ENCODE measurements at places on chromosomes 7 and 10.

DNA sequence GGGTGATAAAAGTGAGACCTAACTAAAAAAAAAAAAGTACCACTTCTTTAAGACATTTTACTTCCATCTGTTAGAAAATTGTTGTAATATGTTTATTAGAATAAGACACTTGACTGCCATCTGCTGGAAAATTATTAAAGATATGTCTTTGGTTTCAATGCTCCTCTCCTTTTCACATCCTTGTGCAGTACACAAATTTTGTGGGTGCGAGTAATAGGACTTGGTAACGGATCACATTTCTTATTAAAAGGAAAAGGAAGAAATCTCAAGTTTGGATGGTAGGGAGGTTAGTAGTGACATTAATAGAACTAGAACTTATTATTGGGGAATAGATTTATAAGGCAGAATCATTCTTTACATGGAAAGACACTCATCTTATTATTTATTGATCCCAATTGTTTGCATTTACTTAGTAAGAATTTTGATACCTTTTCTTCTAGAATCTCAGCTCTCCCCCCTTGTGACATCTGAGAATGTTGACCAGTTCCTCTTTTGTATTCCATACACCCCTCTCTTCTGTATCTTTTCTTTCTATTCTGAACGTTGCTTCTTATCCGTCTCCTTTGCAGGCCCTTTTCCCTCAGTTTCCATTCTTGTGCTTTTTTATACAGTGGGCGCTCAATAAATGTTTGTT is 43.0 kb upstream of the RPA3 start:
- DNase-seq: no peak

- no peak for DNase-seq
These were observed 96.9 kb upstream of the CCDC71L start for GRCh38 chr7:106757846-106758245.

- DNase-seq: no peak
These were observed 116.6 kb downstream of the BUB3 start for GRCh38 chr10:123270806-123271205.

DNA sequence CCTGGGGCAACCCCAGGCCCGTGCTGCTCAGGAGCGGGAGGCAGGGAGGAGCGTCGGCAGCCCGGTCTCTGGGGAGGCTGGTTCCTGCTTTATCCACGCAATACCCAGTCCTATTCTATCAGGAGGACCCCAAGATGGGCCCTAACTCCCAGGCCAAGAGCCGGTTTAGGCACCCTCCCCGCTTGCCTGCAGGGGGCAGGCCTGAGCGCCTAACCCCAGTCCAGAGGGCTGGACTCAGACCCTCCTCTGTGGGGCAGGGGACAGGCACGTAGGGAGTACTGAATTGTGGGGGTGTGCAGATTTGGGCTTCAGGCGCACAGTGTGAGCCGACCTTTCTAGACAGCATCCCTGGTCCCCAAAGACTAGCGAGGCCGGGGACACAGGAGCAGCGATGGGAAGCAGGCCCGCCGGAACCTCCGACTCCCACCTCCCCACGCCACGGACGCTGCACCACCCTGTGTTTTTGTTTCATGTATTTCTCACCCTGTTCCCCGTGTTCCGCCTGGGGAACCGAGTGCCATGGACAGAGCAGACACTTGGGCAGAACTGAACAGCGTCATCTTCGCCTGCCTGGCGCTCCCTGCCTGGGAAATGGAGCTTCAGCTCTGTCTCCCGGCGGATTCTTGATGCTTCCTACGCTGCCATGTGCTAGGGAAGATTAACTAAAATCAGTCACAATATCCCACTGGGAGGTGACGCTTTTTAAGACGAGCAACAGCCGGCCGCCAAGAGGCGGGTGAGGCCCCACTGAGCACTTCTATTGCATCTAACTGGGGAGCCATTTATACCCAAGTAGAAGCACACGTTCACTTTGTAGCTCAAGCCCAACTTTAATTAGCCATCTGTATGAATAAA is 5.3 kb downstream of the NUDT1 start:
- no peak for DNase-seq

DNA sequence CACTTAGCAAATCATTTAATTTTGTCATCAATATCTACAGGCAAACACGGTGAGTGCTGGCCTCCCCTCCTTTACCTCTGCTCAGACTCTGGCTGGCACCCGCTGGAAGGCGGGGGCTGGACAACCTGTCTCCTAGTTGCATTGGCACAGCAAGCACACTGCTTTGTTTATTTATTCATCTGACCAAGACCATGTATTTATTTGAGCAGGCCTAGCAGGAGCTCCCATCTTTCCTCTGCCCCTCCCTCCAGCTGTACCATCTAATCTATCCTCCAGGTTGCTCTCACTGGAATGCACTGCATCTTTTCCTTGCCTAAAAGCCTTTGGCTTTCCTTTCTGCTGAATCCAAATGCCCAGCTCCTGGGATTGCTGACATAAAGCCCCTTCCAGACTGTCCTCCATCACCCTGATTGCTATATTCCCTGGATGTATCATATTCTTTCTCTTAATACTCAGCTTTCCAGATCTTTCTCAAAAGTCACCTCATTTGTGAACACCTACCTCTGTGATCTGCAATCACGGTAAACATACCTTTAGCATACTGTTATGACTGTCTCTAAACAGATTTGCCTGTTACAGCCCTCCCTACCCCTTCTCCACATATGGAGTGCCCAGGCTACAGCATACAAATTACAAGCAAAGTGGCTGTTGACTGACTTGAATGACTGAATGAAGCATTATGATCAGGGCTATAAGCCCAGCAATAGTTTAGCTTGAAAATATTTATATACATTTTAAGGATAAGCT is 9.6 kb downstream of the ELMO1 start:
- DNase-seq: no peak

DNA sequence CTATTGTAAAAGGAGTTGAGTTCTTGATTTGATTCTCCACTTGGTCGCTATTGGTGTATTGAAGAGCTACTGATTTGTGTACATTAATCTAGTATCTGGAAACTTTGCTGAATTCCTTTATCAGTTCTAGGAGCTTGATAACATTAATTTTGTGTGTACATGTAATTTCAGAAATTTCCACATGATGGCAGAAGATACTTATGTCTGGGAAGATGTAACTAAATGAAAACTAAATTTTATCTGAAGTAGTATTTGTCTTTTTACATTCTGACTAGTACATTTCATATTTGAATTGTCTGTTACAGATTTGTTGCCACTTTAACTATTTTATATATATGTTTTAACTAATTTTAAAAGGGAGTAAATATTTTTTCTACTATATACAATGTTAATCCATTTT is 27.6 kb downstream of the SDHAF3 start:
- DNase-seq: no peak

GRCh38 chr7:99010281-99010680 is 131.9 kb downstream of the TRRAP start:
- no peak for DNase-seq

GRCh38 chr7:154684666-154685563 is 318.0 kb downstream of the PAXIP1 start:
- DNase-seq: no peak

- DNase-seq: no peak
These were observed 153.4 kb downstream of the ATE1 start for GRCh38 chr10:121774404-121774803.

DNA sequence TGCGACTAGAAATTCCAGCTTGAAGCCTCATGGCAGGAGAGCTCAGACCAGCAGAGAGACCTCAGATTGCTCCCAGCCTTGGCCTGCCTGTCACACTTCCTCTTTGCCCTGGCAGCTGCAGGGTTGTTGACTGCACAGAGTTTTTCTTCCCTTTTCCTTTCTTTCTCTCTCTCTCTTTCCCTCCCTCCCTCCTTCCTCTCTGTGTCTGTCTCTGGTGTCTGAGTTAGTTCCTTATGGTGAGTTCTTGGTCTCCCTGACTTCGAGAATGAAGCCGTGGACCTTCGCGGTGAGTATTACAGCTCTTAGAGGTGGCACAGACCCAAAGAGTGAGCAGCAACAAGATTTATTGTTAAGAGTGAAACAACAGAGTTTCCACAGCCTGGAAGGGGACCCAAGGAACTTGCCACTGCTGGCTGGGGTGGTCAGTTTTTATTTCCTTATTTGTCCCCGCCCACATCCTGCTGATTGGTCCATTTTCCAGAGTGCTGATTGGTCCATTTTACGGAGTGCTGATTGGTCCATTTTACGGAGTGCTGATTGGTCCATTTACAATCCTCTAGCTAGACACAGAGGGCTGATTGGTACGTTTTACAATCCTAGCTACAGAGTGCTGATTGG is 266.3 kb downstream of the RPS24 start:
- DNase-seq: peak; percentile 55

DNA sequence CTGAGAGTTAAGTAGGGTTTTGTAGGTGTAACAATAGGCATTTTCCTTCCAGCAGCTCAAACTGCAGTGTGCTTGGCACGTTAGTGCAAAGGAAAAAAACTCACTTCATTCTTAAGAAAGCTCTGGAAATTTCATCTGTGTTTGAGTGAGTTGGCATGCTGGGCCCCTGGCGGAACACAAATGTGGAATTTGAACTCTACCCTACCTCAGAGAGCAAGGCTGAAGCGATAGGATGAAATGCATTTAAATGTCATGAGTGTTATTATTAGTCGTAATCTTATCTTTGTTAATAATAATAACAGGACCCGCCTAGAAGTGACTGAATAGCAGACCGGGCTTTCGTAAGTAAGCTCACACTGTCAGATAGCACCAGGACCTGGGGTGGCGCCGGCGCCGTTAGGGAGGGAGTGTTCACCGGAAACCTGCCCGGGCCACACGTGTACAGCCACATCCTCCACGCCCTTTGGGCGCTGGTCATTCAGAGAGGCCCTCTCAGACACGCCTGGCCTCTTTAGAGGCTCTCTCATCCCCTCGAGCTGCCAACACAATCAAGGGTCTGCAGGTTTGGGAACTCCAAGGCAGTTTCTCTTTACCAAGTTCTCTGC is 63.5 kb downstream of the GRK5 start:
- peak; percentile 66 for DNase-seq

- DNase-seq: no peak
These were observed 44.0 kb downstream of the KLHDC10 start for GRCh38 chr7:130114374-130114773.

DNA sequence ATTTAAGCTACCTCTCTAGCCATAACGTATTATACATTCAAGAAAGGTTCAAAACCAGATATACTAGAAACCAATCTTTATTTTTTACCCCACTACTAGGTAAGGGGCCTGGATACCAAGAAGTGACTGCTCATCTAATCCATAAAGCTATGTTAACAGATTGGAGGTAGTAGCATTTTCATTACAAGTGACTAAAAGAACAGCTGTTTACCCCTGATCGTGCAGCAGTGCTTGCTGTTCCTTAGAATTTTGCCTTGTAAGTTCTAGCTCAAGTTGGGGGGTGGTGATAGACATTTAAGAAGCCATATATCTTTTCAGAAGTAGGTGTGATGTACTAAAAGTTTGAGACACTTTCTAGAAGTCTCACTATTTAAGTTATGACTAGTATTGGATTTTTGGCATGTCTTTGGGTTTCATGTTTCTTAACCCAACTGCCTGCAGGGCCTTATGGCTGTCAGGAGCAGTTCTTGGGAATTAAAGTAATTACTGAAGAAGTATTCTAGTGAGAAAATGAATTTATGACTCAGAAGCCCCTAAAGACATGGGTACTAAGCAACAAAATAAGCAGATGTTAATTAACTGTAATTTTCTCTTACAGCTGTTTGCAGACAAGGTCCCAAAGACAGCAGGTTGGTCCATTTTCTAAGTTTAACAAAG is 2.3 kb downstream of the PPIA start:
- no peak for DNase-seq

GRCh38 chr7:13904007-13904406 is 85.5 kb downstream of the ETV1 start:
- no peak for DNase-seq

GRCh38 chr10:90862908-90863514 is 5.2 kb upstream of the HTR7 start:
- no peak for DNase-seq

DNA sequence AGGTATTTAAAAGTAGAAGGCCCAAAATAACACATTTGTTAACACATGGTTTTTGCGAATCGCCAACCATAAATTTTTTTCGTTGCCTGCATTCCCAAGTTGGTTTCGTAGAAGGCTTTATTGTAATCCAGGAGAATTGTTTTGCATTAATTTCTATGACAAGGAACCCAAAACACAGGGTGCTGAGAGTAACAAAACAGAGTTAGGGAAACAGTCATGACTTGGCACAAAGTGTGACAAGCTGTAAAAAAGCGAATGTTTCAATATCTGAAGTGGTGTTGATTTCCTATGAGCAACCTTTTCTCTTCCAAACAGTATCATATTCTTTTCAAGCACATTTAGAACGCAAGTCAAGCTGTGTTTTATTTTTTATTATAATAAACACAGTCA is 63.6 kb downstream of the C10orf67 start:
- no peak for DNase-seq

DNA sequence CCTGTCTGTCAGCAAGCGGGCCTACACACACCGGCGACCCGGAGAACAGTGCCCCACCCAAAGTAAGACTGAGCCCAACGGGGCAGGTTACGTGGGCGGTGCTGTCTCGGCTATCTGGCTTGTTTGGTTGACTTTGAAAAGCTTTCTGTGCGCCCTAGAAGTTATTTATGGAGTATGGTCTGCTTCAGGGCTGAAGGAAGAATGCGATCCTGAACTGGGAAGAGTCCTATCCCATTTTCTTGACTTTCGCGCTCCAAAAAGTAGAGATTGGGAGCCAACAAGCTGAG is 1.5 kb downstream of the INA start:
- DNase-seq: no peak

DNA sequence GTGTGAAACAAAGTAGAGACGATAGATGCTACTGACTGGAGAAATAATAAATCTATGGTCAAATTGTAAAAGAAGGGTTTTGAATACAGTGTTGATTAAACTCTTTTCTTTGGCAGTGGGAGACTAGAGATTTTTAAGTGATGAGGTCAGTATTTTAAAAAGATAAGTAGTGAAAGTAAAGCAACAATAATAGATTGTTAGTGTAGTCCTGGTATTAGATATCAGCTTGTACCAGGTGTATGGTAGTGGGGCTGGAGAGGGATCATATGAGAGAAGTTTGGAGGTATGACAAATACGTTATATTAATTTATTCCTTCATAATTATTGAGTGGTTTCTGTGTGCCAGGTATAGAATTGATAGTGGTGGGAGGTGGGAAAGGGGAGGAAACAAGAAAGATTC is 25.2 kb downstream of the PHTF2 start:
- no peak for DNase-seq

DNA sequence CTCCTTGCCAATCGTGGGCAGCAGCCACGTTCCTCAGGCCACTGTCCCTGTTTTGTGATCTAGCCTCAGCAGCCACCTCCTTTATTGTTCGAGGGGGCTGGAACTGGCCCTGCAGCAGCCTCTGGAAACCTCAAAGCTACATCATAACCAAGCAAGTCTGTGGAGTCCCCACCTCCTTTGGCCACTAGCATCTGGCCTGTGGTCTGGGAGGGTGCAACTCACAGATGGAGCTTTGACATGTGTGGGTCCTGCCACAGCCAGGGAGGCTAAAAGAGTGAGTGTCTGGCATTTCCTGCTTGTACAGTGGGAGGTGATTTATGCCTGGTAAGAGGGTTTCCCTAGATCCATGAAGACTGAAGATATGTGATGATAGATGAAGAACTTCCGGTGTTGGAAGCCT is 32.3 kb upstream of the NUB1 start:
- no peak for DNase-seq

DNA sequence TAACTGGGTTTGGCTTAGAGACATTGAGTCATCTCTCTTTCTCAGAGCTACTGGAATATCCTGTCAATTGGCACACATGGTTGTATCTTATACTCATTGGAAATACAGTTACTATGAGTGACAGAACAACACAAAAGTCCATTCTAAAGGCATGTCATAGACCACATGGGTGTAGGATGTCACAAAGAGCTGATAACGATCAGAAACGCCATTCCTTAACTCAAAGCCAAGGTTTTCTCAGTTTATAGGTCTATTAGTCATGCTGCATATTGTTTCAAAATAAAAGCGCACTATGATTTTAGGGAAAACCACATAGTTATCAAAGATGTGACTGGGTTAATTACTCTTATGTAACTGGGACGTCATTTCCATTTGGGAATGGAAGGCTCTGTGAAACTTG is 147.2 kb upstream of the FAM171A1 start:
- no peak for DNase-seq

Measured in CD4-positive, alpha-beta T cell treated with Interferon gamma for 1 hour (primary cell).